Upper lobe of left lung (tissue), 6 donors: ENCODE measurements at places on chromosomes 1 and 21.
A peak's percentile ranks its signal among the peaks of the same experiment; 100 is the strongest.

GRCh38 chr1:242083742-242084141 is 84.8 kb upstream of the MAP1LC3C start:
- no peaks in the 10 kb centered on the region for H3K27me3 ChIP-seq
- DNase-seq: no peak
- H3K4me3 ChIP-seq: no peak overlapping the region
- no peaks in the 10 kb centered on the region for H3K4me1 ChIP-seq
- H3K27ac ChIP-seq: no peak overlapping the region

- H3K27ac ChIP-seq: peak overlapping the region; percentile 98
- H3K36me3 ChIP-seq: no peaks in the 10 kb centered on the region
- peak; percentile 78 for DNase-seq
- no peaks in the 10 kb centered on the region for H3K27me3 ChIP-seq
Observed at GRCh38 chr1:91020967-91021685, 709 bp downstream of the ZNF644 start.

GRCh38 chr1:104987210-104987609 is 1237.5 kb downstream of the AMY1C start:
- DNase-seq: no peak
- no peaks in the 10 kb centered on the region for H3K36me3 ChIP-seq
- H3K27me3 ChIP-seq: no peaks in the 10 kb centered on the region
- H3K4me3 ChIP-seq: no peak overlapping the region
- H3K4me1 ChIP-seq: no peaks in the 10 kb centered on the region
- no peak overlapping the region for H3K27ac ChIP-seq

DNA sequence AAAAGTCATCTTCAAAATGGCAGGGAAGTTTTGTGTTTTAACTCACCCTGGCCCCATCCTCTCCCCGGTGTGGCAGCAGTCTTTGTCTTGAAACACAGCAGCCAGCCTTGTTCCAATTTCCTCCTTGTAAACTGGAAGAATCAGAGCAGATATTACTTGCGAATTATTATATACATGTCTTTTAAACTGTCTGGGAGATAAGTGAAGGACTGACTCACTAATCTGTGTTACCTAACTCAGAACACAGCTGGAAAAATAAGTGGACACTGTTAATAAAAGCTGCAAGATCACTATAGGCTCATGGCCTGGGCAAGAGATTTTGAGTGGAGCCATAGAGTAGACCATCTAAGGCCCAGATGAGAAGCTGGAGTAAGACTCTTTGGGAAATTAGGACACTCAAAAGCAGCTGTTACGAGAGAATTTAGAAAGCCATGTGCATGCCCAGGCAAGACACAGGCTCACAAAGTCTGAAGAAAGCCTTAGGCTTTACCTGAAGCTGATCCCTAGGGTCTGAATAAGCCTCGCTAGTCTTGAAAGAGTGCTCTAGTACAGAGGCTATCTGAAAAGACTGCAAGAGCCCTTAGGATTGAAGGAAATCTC is 233.0 kb upstream of the RAB4A start:
- no peak for DNase-seq
- H3K27me3 ChIP-seq: no peaks in the 10 kb centered on the region
- H3K4me1 ChIP-seq: no peaks in the 10 kb centered on the region
- no peaks in the 10 kb centered on the region for H3K36me3 ChIP-seq
- no peak overlapping the region for H3K27ac ChIP-seq
- no peak overlapping the region for H3K4me3 ChIP-seq

DNA sequence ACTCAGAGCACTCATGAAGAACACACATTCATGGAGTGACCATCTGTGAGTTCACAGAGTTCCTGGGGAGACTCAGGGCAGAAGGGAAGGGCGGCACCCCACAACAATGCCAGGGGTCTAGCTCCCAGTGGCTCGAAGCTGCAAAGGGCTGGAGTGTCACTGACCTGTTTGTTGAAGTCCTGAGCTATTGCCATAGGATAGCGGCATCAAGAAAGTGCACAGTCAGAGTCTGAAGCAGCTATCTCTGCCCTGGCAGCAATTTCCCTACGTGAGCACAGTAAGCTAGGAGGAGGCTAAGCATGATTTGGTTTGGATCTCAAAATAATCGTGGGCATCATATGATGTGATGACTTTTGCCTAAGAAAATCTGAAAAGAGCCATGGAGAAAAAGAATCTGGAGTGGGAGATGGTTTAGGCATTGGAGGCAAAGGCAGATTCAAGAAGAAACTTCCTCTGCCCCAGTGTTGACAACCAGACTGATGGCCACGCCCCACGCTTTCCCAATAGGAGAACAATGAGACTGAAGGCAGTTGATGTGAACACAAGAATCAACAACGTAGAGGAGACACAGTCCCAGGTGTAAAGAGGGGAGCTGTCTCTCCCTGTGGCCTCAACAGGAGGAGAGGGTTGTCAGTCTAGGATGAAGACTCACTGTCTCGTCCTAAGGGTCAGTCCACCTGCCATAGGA is 100.0 kb upstream of the SLC25A33 start:
- H3K27me3 ChIP-seq: no peaks in the 10 kb centered on the region
- no peak overlapping the region for H3K4me3 ChIP-seq
- peak overlapping the region; percentile 36 for H3K27ac ChIP-seq

DNA sequence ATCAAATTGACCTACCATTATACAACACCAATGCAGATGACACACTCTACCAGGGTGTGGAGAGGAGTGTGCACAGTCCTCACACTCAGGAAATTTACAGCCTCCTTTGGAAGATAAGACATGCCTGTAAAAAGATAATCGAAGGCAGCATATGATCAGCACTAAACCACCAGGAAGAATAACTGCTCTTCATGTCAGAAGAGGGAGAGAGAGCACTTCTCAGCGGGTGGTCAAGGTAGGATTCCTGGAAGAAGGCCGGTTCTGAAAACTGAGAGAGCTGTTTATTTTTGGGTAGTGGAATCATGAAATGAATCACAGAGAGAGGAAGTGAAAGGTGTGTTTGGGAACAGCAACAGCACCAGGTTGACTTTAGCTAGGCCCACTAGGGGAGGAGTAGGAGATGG is 14.0 kb upstream of the ZNF697 start:
- no peaks in the 10 kb centered on the region for H3K4me1 ChIP-seq
- no peak overlapping the region for H3K4me3 ChIP-seq
- DNase-seq: no peak
- H3K27ac ChIP-seq: no peak overlapping the region

- no peaks in the 10 kb centered on the region for H3K36me3 ChIP-seq
- no peak overlapping the region for H3K4me3 ChIP-seq
- peaks cover 99% of the 10 kb centered on the region for H3K4me1 ChIP-seq
- peak overlapping the region; percentile 99 for H3K27ac ChIP-seq
- no peak for DNase-seq
- H3K27me3 ChIP-seq: no peaks in the 10 kb centered on the region
Observed at GRCh38 chr1:33341190-33341589, 20.3 kb upstream of the A3GALT2 start.

GRCh38 chr1:84774669-84775534 is 84.6 kb upstream of the SSX2IP start:
- H3K4me3 ChIP-seq: no peak overlapping the region
- no peak overlapping the region for H3K27ac ChIP-seq
- no peaks in the 10 kb centered on the region for H3K27me3 ChIP-seq
- no peaks in the 10 kb centered on the region for H3K4me1 ChIP-seq
- no peaks in the 10 kb centered on the region for H3K36me3 ChIP-seq
- peak; percentile 30 for DNase-seq

DNA sequence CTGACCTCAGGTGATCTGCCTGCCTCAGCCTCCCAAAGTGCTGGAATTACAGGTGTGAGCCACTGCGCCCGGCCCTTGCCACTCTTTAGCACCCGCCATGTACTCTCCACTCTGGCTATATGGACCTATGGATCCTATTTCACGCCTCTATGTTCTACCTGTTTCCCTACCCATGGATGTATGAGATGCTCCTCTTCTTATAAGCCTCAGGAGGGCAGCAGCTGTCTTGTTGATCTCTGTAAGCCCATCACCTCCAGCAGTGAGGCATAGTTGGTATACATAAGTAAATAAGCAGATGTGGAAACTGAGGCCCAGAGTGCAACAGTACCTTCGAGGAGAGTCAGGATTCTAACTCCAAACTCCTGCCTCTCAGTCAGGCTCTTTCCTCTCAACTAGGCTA is 24.7 kb upstream of the ARTN start:
- peaks cover 3% of the 10 kb centered on the region for H3K4me1 ChIP-seq
- DNase-seq: no peak
- no peak overlapping the region for H3K4me3 ChIP-seq
- H3K36me3 ChIP-seq: no peaks in the 10 kb centered on the region
- no peaks in the 10 kb centered on the region for H3K27me3 ChIP-seq
- no peak overlapping the region for H3K27ac ChIP-seq

DNA sequence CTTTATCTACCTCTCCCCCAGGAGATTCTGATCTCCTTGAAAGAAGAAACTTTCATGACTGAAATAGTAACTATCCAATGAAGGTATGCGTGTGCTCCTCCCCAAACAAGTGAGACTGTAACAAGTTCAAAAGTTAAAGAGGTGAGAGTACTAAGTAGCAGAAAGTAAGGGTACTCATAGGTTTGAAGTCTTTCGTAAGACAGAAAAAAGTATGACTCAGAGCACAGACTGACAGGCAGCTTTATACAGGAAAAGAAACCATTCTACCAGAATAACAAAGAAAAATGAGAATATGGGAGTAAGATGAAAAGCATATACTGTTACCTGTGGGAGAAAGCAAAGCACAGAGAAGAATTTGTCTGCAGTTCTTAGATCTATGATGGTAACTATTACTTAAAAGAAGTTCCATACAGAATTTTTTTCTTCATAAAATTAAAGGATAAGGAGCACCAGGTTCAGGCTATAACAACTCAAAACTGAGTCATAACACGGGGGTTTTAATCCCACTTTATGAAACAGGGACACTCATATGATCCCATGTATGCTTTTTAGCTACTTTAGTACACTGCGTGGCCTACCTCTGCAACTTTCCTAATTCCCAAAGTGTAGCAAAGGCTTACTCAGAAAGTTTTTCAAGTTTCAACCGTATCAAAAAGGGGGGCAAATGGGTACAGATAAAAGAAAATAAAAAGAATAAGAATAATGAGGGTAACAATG is 52.0 kb downstream of the FOXJ3 start:
- DNase-seq: no peak
- H3K4me3 ChIP-seq: no peak overlapping the region
- no peaks in the 10 kb centered on the region for H3K36me3 ChIP-seq

DNA sequence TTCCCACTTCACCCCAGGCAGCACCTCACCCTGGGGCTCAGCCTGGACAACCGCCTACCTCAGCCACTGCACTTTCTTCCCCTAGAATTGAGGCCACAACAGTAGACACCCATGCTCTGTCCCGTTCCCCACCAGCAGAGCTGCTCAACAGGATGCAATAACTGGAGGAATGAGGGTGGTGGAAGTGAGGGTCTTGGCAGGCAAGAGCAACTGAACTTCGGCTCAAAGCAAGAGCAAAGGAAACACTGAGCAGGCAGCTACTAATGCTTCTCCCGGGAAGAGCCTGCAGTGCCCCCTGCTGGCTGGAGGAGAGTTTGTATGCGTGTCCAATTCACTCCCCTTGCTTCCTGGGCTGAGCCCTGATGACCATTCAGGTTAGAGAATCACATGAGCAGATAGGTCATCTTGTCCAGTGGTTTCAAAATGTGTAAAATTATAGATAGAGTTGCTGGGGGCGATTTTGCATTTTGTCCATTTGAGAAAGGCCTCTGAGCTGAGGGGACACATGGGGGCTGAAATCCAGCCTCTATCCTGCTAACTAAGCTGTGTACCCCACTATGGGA is 13.9 kb downstream of the NT5C1A start:
- no peak overlapping the region for H3K4me3 ChIP-seq
- DNase-seq: peak; percentile 50
- H3K4me1 ChIP-seq: peaks cover 7% of the 10 kb centered on the region
- H3K27me3 ChIP-seq: no peaks in the 10 kb centered on the region

- H3K4me3 ChIP-seq: peak within 1 kb of the TSS; percentile 94
- DNase-seq: peak; percentile 48
- peaks cover 49% of the 10 kb centered on the region for H3K4me1 ChIP-seq
- peak within 1 kb of the TSS; percentile 85 for H3K27ac ChIP-seq
- H3K36me3 ChIP-seq: no peaks in the 10 kb centered on the region
Observed at GRCh38 chr1:1020000-1020404, at the start of gene AGRN. AGRN (plus strand) TSS chr1:1020120; CDS start chr1:1020173, 53 bp downstream.

- peak; percentile 41 for DNase-seq
- no peaks in the 10 kb centered on the region for H3K36me3 ChIP-seq
- H3K27me3 ChIP-seq: no peaks in the 10 kb centered on the region
Observed at GRCh38 chr1:29471487-29472313, 235.4 kb downstream of the PTPRU start.
